ENCODE measurements at places on chromosomes 6 and 20. TPM values are rescaled to one million over a fixed set of nuclear protein-coding genes. Genes with fewer than 3 reads are reported as not detected.

- peak overlapping the region; percentile 4 for H3K27ac ChIP-seq
- H3K36me3 ChIP-seq: peaks cover 5% of the 10 kb centered on the region
- H3K27me3 ChIP-seq: no peaks in the 10 kb centered on the region
- H3K4me3 ChIP-seq: peak overlapping the region; percentile 27
Observed at GRCh38 chr6:139161169-139161568, 26.3 kb downstream of the HECA start.

DNA sequence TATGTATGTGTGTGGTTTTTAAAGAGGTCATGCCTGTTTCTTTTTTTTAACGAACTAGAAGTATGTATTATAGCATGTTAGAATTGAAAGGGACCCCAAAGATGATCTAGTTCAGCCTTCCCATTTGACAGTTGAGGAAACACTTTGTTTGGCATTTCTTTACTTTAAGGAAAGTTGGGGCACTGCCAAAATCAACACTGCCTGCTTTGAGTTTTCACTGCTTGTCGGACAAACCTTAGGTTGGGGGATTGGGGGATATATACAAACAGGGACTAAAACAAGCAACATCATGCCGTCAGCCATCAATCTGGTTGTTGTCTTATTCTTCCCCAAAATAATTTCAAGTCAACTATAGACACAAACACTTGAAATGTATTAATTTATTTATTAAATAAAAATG lies 14.1 kb upstream of the CALHM6 start:
- DNase-seq: no peak
- no peaks in the 10 kb centered on the region for H3K27me3 ChIP-seq
- H3K4me3 ChIP-seq: no peak overlapping the region
- H3K4me1 ChIP-seq: peaks cover 5% of the 10 kb centered on the region
- no peaks in the 10 kb centered on the region for H3K36me3 ChIP-seq
- no peak overlapping the region for H3K27ac ChIP-seq

GRCh38 chr6:149134511-149134933 lies 183.0 kb upstream of the TAB2 start:
- no peaks in the 10 kb centered on the region for H3K36me3 ChIP-seq
- no peak overlapping the region for H3K27ac ChIP-seq
- H3K4me1 ChIP-seq: peaks cover 35% of the 10 kb centered on the region
- H3K4me3 ChIP-seq: no peak overlapping the region
- no peaks in the 10 kb centered on the region for H3K27me3 ChIP-seq
- no peak for DNase-seq

The PKHD1 gene
- total RNA-seq: not detected
